ENCODE measurements at places on chromosomes 7 and 10.

DNA sequence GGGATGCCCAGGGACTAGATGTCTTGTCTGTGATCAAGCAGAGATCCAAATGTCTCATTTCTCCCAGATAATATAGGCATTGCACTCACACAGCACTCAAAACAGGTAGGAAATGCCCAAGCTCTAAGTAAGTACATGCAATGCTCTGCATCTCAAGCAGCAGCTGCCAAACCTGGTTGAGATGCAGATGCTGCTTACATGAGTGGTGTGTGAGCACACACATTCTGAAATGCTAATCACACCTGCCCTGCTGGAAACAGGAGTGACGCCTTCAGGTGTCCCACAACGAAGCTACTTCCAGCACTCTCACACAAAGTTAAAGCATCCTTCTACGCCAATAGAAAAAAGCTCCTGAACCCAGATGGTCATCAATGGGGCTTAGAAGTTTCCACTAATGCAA is 132.9 kb downstream of the CALN1 start:
- no peak for DNase-seq

DNA sequence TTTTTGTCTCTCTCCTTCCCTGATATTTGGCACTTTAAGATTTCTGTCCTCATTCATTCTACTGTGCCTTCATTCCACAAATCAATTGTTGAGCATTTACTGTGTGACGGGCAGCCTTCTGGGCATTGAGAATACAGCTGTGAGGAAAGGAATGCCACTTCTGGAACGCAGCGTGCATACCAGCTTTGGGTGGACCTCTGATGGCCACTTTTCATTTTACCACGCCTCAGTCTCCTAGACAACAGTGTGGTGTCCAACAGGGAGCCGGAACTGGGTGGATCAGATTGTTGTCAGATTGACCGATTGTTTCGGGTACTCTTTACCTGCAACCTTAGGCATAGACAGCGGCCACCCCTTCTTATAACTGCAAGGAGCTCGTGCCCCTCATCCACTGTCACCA is 222.7 kb upstream of the DPP6 start:
- no peak for DNase-seq

DNA sequence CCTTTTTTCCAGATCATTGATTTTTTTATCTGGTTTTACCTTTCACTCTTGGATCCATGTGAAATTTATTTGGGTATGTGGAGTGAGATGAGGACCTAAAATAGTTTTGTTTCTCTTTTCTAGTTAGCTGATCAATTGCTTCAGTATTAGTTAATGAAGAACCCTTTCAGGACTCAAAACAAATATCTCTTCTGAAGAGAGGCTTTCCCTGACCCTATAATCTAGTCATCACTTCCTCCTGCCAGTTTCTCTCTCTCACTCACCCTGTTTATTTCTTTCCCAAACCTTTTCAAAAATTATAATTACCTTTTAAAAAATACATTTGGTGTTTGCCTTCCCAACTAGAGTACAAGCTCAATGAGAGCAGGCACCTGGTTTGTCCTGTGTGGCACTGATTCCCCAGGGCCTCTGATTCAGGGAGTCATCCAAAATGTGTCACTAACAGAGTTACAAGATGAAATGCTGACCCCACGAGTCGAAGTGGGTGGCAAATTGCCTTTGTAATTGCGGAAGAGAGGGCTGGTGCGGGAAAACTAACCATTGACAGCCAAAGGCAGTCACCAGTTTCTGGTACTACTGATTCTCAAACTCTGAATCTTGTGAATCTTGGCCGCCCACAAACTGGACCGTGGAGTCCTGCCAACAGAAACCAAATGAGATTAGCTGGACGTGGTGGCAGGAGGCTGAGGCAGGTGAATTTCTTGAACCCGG is 2.4 kb downstream of the TMEM140 start:
- DNase-seq, result no peak

DNA sequence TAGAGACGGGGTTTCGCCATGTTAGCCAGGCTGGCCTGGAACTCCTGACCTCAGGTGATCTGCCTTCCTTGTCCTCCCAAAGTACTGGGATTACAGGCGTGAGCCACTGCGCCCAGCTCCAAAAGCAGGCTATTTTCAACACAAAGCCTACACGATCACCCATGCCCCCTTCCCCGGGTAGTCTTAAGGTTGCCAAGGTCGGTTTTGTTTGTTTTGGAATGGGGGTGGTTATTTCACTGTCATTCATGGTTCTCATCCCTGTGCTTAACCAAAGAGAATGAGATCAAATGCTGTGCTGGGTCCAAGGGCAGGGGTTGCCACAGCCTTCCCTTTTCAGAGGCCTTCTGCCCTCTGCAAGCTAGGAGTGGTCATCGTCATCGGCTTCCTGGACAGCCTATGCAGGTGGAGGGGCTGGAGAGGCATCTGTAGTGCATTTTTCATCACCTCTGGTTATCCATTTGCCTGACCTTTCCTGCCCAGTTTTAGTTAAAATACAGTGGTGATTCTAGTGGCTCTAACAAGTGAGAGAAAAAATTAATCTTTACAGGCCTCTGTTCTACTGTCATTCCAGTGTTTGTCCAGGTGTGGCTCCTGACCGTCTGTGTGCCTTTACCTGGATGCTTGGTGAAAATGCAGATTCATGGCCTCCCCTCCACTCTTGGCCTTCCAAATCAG is 11.4 kb downstream of the BLVRA start:
- no peak for DNase-seq

DNA sequence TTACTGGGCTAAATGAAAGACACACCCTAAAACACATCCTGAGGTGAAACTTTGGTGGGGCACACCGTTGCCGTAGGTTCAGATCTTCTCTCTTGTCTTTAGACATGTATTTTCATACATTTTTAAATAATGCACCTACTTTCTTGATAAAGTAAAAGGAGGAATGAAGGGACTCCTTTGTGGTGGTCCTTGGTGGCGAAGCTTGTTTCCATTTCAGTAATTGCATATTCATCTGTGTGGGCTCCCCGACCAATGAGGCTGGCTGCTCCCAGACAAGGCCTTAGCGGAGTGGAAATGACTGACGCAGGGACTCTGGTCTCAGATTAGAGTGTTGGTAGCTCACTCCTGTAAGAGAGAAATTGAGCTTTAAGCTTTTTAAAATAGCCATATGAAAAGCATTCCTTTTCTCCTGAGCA is 815 bp downstream of the CCSER2 start:
- peak; percentile 14 for DNase-seq

DNA sequence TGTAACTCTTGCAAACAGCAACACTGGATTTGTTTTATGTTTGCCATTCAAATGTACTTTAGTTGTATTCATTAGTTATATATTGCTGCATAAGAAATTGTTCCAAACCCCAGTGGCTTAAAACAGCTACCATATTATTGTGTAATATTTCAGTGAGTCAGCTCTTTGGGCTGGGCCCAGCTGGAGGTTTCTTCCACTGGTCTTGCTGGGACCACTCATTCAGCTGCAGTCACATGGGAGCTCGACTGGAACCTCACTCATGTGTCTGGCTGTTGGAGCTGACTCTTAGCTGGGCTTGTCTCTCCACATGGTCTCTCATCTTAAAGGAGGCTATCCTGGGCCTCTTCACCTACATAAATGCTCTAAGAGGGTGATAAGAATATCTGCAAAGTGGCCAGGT is 23.2 kb upstream of the PIP4K2A start:
- no peak for DNase-seq

- no peak for DNase-seq
Observed at GRCh38 chr7:2488681-2489080, 12.5 kb upstream of the GRIFIN start.

GRCh38 chr10:89301232-89301631 is 614 bp upstream of the IFIT2 start:
- DNase-seq, result no peak

DNA sequence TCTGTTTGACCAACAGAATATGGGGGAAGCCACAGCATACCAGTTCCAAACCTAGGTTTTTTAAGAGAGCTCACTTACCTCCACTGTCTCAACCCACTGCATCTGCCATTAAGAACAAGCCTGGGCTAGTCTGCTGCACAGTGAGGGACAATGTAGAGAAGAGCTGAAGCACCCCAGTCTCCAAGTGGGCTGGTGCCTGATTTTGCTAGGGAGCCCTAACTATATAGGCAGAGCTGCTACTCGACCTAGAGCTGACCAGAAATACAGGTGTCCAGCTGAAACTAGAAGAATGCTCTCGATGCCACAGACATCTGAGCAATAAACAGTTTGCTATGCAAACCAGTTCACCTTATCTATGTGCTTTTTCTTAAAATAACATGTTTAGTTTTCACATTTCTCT is 106.9 kb upstream of the BET1 start:
- DNase-seq, result no peak

- no peak for DNase-seq
Observed at GRCh38 chr7:66163186-66163610, 41.9 kb upstream of the TPST1 start.

- DNase-seq, result no peak
Observed at GRCh38 chr7:116257156-116257555, 46.8 kb downstream of the TES start.

GRCh38 chr7:52708846-52709245 is 326.6 kb upstream of the POM121L12 start:
- DNase-seq, result no peak
